Hepatic stellate cell (primary cell): ENCODE measurements at places on chromosomes 11 and 22.

DNA sequence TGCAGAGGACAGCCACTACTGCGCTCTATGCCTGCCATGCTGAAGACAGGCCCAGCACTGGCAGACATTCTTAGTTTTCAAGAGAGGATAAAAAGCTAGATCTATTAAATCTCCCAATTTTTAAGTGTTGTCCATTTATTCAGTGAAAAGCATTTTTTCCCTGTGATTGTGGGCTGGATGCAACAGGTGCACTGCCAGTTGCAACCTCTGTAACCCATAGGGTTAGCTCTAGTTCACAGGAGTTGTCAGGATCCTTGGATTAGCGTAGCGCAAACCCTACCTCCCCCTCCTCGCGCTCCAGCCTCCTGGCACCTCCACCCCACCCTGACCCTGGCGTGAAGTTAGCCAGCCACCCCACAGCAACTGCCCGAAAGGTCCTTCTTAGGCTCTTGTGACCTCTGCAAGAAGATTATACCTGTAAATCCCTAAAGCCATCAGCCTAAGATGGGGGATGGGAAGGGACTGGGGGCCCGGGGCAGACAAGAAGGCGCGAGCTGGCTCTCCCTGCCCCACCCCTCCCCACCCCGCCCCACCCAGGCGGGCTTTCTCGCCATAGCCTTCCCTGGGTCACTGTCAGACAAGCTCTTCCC, 30.9 kb downstream of the EIF3F start:
- DNase-seq: no peak

- DNase-seq: peak; percentile 48
Observed at GRCh38 chr11:14300661-14301304, 58.2 kb downstream of the RRAS2 start.

DNA sequence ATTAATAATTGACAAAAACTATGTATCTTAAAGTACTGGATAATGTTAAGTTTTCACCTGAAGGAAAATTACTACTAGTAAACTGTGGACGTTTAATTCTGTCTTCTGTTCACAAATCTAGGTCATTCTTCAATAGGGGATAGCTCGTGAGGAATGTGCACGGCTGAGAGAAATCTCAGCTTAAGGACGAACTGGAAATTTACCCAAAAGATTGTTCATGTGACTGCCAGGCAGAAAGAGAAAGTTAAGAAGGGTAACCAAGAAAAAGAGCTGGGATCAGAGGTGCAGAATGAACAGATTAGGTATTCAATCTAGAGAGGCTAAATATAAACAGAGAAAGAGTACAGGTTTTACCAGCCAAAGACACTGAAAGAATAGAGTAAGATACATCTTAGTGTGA, 245.3 kb downstream of the CASP12 start:
- DNase-seq: no peak

GRCh38 chr22:49392841-49393510, 434.7 kb downstream of the BRD1 start:
- DNase-seq: no peak

DNA sequence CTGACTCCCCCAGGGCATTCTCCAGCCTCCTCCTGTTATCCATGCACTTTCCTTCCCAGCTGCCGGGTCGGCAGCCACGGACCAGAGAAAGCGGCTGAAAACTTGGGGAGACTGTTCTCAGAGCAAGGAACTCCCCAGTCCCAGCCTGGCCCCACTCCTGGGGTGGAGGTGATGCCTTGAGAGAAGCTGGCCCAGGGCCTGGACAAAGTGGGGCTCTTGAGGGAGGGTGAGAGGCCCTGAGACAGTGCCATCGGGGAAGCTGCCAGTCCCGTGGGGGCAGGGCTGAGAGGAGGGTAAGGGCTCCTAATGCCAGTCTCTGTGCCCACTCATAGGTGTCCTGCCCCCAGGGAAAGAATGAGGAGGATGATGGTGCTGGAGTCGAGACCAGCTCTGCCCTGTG, 53.8 kb downstream of the FLRT1 start:
- no peak for DNase-seq

GRCh38 chr11:2689651-2690575, 9.9 kb downstream of the KCNQ1OT1 start:
- no peak for DNase-seq

GRCh38 chr11:124950601-124951330, 3.2 kb upstream of the CCDC15 start:
- DNase-seq: no peak
